ENCODE measurements at places on chromosomes 13 and 19. TPM values are rescaled to one million over a fixed set of nuclear protein-coding genes. Genes with fewer than 3 reads are reported as not detected.

Gene FAM124A
- total RNA-seq, result under 0.01 TPM

Gene PCDH17
- total RNA-seq, result under 0.01 TPM

Gene LGALS14
- 0.31 TPM for total RNA-seq

Gene HRC
- not detected for total RNA-seq
